ENCODE measurements at places on chromosomes 13 and 19.

DNA sequence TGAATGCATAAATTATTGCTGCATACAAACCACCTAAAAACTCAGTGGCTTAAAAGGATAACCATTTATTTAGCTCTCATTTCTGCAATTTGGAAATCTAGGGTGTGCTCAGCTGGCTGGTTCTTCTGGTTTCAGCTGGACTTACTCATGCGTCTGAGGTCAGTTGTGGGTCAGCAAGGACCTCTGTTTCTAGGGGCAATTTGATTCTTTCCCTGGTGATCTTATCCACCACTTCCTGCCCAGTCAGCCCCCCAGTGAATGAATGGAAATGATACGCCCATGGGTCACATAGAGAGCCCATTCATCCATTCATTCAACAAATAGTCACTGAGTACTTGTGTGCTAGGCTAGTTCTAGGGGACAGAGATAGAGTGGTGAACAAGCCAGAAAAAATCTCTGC is 9.9 kb downstream of the FXYD5 start:
- no peak for DNase-seq

- DNase-seq = no peak
Observed at GRCh38 chr13:58461217-58461616, 829.7 kb downstream of the PCDH17 start.

DNA sequence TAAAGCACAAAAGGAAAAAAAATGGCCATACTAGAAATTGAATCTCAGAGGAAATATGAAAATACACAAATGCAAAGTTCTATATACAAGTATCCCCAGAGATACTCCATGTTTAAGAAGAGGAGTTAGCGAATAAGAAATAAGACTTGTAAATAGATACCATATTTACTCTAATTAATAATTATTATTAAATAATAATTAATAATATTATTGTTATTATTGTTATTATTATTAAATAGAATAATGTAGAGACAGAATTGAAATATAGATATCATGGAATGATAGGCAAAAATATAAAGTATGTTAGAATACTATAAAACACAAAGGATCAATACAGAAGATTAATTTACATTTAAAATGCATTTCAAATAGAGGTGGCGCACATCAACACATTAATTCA is 1047.5 kb upstream of the MIR17HG start:
- DNase-seq = no peak

- DNase-seq = no peak
Observed at GRCh38 chr13:41224113-41225110, 30.0 kb upstream of the KBTBD7 start.

- no peak for DNase-seq
Observed at GRCh38 chr13:91158017-91158395, 189.5 kb upstream of the MIR17HG start.

- DNase-seq = peak; percentile 57
Observed at GRCh38 chr19:8209462-8210378, 550 bp downstream of the CERS4 start.

- DNase-seq = no peak
Observed at GRCh38 chr13:32284927-32285632, 30.1 kb downstream of the ZAR1L start.

- no peak for DNase-seq
Observed at GRCh38 chr13:41706152-41706551, 248.8 kb downstream of the RGCC start.

DNA sequence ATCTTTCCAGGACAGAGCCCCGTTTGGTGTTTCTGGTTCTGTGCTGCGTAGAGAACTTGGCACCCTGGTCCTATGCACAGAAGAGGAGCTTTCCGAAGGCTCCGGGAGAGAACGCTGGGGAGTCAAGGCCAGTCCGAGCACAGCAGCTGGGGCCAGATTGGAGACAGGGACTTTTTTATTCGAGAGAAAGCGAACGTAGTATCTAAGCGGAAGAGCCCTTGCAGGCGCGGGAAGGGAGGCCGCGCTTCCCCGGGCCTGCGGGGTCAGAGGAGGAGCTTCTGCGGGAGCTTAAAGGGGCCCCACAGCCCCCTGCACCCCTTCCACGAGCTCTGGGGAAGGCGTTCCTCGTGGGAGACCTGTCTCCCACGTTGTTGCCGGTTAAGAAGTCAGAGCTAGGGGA is 48.6 kb upstream of the ARHGEF7 start:
- DNase-seq = no peak

GRCh38 chr13:37365496-37365895 is 233.1 kb downstream of the POSTN start:
- no peak for DNase-seq

- DNase-seq = no peak
Observed at GRCh38 chr13:23325191-23325590, 108.3 kb downstream of the SACS start.

DNA sequence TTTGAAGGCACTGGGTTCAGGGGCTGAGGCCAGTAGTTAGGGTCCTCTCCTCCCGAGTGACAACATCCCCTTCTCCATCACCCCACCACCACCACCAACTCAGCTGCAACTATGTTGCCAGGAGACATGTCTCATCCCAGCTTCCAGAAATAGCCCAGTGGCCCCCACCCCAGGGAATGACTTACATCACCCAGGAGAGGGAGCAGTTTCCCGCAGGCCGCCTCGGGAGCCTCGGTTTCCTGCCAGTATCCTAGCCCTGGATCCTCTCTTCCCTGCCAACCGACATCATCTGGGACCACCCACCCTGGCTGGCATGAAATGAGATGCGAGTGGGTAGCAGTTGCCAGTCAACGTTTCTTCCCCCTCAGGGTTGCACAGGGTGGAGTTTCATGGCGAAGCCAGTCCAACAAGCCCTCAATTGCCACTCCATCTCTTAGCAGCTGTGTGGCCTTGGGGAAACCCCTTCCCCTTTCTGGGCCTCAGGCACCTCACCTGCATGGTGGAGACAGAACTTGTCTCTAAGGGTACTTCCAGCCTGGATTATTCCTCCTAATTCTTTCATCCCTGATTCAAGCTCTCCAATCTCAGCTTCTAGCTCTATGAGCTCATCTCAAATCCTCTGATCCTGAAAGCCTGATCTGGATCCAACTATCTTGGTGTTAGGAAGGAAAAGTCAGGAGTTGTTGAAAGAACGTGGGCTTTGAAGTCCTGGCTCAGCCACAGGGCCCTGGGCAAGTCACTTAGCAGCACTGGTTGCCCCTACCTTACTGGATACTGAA is 3.9 kb upstream of the GSK3A start:
- no peak for DNase-seq

DNA sequence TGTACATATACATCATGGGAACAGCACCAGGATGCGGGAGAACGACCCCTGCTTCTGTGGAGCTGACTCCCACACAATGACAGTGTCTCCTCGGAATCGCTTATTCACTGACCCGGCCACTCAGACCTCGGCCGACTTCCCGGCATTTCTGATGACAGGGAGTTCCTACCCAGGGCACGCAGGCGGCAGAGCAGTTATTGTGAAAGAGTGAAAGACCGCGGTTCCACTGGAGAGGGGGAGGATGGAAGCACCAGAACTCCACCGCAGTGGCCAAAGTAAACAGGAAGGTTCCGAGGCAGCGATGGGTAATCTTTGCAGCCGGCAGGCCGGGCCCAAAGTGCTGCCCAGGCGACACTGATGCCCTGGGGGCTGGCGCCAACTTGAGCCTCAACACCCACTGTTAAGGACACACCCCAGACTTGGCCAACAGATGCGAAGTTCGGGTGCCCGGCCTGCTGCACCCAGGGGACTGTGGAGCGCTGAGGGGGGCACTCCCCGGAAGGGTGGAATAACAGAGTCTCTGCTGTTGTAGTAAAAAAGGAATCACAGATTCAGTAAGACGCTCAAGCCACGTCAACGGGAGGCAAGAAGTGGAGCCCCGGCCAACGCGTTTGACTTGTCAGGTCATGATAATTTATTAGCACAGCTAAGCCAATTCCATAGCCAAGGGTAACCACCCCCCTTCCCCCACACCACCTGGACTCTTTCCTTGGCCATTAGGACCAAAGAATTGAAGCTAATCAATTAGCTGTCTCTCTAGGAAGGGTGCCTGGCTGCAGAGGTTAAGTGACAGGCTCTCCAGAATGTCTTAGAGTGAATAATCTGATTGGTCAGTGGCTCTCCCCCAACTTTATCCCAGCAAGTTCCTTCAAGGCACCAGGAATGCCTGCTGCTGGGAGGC is 5.8 kb downstream of the MLLT1 start:
- peak; percentile 63 for DNase-seq
